ENCODE measurements at places on chromosomes 7 and 10.

DNA sequence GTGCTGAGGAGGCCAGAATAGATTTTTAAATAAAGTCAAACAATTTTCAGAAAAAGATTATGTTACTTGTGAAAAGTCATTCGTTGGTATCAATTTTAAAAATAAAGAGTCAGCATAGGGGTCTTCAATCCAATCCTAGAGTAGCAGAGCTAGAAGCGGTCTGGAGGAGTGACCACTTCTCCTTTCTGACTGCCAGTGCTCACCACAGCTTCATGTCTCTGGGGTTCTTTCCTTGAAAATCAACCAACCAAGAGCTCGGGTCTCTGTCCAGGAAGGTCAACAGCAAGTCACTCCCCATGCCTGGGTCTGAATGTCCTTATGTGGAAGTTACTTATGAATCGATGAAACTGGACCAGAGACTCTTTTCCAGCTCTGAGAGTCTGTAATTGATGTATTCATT, 14.3 kb downstream of the PTPRN2 start:
- no peak for DNase-seq

DNA sequence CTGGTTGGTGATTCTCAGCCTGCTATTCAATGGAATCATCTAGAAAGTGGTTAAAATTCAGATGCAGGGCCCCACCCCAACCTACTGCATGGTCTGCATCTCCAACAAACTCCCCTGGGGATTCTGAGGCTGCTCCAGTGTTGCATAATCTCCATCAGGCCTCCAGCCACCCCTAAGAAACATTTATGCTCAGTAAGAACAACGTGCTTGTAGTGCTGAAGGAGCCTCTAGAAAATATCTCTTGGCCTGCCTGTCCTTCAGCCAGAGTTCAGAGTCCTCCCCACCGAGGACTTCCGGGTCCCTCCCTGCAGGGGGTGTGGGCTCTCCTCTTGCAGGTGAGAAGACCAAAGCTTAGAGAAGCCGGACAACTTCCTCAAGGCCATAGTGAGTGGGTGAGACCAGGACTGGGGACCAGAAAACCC, 159.8 kb downstream of the SH3PXD2A start:
- DNase-seq, result no peak

GRCh38 chr7:28711114-28711513, 247.0 kb downstream of the TRIL start:
- DNase-seq, result no peak

DNA sequence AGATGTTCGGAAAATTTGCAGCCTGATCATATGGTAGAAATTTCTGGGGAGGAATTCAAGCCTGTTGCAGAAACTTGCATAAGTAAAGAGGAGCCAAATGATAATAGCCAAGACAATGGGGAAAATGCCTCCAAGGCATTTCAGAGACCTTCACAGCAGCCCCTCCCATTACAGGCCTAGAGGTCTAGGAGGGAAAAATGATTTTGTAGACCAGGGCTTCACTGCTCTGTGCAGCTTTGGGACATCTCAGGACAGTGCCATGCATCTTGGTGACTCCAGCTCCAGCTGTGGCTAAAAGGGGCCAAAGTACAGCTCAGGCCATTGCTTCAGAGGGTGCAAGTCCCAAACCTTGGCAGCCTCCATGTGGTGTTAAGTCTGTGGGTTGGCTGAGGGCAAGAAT, 50.6 kb upstream of the CYP2C18 start:
- no peak for DNase-seq

DNA sequence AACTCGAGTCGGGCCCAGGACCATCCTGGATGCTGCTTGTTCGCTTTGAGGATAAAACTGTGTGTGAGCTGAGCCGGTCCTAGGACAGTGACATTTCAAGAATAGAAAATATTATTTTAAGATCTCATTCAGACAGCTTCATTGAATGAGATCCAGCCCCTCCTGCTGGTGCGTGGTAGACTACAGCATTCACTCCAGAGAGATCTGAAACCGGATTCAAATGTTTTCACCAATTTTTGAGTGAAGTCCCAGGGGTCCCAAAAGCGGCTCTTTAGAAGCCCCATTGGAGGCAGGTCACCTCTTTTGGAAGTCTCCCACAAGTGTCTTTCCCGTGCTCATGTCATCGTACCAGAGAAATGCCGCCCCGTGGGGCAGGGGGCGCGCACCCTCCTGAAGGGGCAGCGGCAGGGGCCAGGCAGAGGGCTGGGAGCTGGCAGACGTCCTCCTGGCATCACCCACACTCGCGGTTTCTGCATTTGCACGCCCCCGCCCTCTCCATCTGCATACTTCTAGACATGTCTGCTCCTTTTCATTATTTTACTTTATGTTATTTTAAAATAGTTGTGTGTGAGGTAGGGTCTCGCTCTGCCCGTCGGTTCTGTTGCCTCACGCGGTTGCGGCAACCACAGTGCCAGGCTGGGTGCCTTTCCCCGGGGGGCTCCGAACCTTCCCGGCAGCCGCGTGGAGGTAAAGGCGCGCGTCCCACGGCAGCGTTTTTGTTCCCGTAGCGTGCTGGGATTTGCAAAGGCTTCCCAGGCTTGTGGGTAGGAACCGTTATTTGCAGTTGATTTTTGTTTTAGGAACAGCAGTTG, 52.3 kb upstream of the DPYSL4 start:
- DNase-seq, result no peak

GRCh38 chr7:42698600-42699374, 213.1 kb downstream of the C7orf25 start:
- DNase-seq, result no peak

GRCh38 chr10:31087851-31088250, 56.2 kb upstream of the ZNF438 start:
- no peak for DNase-seq

DNA sequence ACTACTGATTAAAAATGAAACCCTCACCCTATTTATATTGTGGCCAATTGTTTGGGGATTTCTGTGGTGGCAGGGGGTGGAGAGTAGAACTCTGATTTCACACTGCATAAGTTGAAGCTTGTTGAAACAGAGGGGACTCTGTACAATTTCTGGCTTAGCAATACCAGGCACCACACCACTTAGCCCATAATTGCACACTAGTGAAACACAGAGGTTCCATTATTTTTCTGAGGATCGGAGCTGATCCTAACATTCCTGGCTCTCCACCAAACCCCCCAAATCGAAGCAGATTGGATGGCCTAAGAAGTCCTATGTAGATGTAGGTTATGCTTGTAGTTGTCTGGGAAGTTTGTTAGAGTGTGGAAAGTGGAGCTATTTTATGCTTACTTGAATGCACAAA, 47.0 kb downstream of the PTN start:
- DNase-seq, result no peak

- no peak for DNase-seq
Observed at GRCh38 chr7:27248911-27249723, 6.5 kb downstream of the EVX1 start.

- DNase-seq, result no peak
Observed at GRCh38 chr7:32890010-32890792, 1.4 kb downstream of the KBTBD2 start.

GRCh38 chr7:134453518-134453917, 5.4 kb downstream of the AKR1B1 start:
- DNase-seq, result no peak

GRCh38 chr7:2968176-2968575, 75.5 kb downstream of the CARD11 start:
- no peak for DNase-seq

GRCh38 chr7:129089521-129090212, 34.8 kb upstream of the TNPO3 start:
- no peak for DNase-seq

GRCh38 chr7:117111535-117111934, 158.2 kb downstream of the ST7 start:
- no peak for DNase-seq

GRCh38 chr10:32266566-32266965, 80.4 kb downstream of the EPC1 start:
- no peak for DNase-seq

DNA sequence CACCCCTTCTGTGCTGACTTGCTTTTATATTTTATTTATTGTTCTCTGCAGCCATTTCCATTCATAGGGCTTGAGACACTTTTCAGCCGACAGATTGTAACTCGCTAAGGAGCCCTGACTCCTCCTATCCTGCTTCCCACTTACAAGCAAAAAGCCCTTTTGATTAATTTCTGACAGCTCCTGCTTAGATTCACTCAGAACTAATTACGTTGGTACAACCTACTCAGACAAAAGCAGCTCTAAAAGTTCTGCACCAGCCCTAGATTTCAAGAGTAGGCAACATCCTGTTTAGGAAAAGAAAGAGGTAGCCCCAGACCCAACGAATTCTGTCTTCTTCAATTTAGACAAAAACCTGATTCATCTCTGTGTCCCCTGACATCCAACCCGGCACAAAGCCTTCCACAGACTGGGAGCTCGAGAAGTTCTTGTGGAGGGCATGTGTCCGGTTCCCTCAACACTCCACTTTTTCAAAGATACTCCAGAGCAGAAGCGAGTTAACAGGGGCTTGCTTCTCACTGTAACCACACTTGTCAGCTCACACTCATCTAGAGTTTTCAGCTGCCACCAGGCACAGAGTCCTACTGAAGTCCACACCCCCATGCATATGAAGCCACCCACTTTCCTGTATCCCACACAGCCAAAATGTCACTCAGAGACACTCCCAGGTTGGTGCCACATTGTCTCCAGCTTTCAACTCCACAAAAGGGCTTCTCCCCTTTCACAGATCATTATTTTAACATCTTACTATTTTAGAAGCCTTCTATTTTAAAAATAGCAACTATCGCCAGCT, 113.6 kb upstream of the NFE2L3 start:
- DNase-seq, result no peak

DNA sequence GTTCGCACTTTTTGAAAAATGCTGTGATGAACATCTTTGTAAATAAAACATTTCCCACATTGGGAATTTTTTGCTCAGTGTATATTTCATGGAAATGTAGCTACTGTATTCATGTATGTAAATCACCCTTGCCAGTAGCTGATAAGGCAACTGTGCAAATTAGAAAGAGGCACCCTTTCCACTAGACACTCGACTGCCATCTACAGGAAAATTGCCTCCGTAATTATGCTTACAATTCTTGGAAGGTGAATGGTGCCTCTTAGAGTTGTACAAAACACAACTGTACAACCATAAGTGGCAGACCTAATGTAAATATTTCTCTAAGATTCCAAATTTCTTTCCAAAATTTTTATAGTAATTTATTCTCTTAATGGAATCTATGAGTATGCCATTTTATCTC, 491.7 kb downstream of the CCSER2 start:
- DNase-seq, result no peak

- DNase-seq, result no peak
Observed at GRCh38 chr7:5690931-5691473, 90.5 kb downstream of the RNF216 start.

GRCh38 chr7:36638140-36638539, 86.2 kb downstream of the AOAH start:
- no peak for DNase-seq

GRCh38 chr10:6141296-6142151, 52.7 kb downstream of the RBM17 start:
- DNase-seq, result no peak

GRCh38 chr10:95831515-95831914, 75.6 kb downstream of the ENTPD1 start:
- DNase-seq, result no peak

- DNase-seq, result peak; percentile 76
Observed at GRCh38 chr10:25766687-25767221, 167.3 kb upstream of the MYO3A start.

- DNase-seq, result no peak
Observed at GRCh38 chr7:132590162-132590561, 13.9 kb upstream of the PLXNA4 start.

DNA sequence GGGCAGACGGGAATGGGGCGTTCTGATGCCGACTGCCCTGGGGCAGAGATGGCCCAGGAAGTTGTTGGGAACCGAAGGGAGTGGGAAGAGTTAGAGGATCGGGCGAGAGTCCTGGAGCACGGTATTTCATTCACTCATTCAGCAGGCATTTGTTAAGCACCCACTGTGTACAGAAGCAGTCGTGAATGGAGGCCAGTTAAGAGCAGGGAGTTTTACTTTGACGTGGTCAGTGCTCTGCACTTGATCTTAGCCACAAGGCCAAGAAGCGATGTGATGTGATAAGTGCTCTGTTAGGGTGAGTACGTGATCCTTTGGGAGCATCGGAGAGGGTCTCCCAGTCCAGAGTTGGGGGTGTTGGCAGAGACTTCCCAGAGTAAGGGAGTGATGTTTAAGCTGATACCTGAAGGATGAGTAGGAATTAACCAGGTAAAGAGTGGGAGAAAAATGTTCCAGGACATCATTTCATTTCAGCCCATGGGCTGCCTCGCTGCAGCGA, 890 bp downstream of the ZFYVE27 start:
- no peak for DNase-seq

- no peak for DNase-seq
Observed at GRCh38 chr7:23712368-23713284, 2.6 kb downstream of the STK31 start.

- DNase-seq, result no peak
Observed at GRCh38 chr10:75263806-75264205, 28.0 kb upstream of the COMTD1 start.

DNA sequence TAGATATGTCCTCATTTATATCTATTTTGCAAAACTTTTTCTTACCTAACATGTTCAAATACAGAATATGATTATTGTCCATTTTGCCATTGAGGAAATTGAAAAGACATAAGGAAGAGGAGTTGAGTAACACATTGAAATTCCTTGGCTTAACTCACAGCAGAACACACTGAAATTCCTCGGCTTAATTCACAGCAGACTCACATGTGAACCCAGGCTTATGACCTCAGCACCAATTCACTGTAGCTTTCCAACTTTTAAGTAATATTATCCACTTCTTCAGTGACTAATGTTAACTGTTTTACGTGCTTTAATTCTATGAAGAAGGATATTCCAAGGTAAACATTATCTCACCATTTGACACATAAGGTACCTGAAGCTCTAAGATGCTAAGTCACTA, 597.5 kb upstream of the PFKP start:
- DNase-seq, result no peak

DNA sequence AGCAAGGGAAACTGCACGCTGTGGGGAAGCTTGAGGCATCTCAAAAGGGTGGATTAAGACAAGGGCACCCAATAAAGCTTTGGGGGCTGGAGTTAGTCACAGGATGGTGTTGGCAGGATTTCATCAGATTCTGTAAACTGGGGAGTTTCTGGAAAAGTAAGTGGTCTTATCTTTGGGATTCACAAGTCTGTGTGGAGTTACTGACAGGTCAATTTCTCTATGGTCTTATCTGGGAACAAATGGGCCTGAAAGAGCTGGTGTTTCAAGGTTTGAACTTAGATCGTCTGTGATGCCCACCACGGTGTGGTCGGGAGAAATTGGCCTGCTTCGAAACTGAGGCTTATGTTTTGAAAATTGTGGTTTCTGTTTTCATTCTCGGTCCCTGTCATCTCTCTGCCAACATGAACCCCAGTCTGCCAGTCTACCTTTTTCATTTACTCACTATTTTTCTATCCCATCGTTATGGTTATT, 23.8 kb upstream of the AOAH start:
- no peak for DNase-seq

- DNase-seq, result no peak
Observed at GRCh38 chr10:60399328-60399727, 9.7 kb upstream of the ANK3 start.

All from iPS DF 6.9 (cell line).